ENCODE measurements at places on chromosomes 6 and 20. TPM values are rescaled to one million over a fixed set of nuclear protein-coding genes. Genes with fewer than 3 reads are reported as not detected.

OR2J3 gene
- not detected for total RNA-seq

TOX2 gene
- 0.70 TPM for total RNA-seq

ADAT2 gene
- 5.5 TPM for total RNA-seq

ARG1 gene
- total RNA-seq = not detected

C6orf52 gene
- 0.75 TPM for total RNA-seq

VNN1 gene
- 2.7 TPM for total RNA-seq

CDH26 gene
- total RNA-seq = 0.10 TPM

CDKAL1 gene
- total RNA-seq = 17.5 TPM

IPCEF1 gene
- total RNA-seq = not detected

DNA sequence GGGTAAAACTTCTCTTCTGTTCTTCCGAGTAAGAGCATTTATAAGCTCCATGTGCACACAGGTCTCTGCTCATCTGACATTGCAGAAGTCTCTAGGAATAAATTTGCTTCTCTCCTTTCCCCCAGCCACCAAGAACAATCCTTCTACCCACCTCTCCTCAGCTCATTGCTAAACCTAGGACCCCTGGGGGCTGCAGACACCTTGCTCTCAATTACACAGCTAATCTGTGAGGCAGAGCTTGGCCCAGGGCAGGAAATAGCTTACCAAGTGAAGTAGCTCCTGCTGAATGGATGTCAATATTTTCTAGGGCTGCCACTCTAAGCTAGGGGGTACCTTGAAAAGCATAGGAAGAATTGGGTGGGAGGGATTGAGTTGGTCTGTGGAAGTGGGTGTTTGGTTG is 44.0 kb downstream of the EIF2S2 start:
- DNase-seq = no peak

DNA sequence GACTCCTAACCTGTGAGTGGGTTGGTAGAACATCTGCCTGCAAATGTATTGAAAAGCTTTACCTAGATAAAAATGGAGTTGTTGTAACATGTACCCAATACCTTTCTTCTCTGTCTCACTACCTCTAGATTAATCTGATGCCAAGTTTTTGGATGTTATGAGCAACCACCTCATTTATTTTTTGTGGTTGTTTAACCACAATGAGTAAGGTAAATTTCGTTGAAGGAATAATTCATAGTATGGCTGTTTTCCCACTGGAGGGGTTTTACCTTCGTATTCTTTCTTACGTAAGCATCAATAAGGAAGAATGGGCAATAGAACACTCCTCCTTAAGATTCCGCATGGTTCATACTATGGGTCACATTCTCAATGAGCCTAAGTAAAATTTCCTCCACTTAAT is 165.4 kb downstream of the CDH26 start:
- no peak for DNase-seq

DNA sequence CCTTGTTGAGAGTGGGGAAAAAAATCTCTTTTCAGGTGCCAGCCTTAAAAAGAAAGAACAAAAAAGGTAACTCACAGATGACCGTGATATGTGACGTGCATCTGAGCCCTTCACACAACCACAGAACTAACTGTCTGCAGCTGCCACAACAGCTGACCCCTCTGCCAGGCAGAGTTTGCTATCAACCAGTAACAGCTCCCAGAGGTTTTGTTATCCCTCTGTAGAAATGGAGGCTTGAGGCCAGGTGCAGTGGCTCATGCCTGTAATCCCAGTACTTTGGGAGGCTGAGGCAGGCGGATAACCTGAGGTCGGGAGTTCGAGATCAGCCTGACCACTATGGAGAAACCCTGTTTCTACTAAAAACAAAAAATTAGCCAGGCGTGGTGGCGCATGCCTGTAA is 42.8 kb downstream of the SLC52A3 start:
- peak; percentile 73 for DNase-seq

GRCh38 chr20:50913690-50914375 is 17.4 kb downstream of the ADNP start:
- DNase-seq = peak; percentile 77

- no peak for DNase-seq
Observed at GRCh38 chr6:45461486-45461885, 83.8 kb upstream of the SUPT3H start.

DNA sequence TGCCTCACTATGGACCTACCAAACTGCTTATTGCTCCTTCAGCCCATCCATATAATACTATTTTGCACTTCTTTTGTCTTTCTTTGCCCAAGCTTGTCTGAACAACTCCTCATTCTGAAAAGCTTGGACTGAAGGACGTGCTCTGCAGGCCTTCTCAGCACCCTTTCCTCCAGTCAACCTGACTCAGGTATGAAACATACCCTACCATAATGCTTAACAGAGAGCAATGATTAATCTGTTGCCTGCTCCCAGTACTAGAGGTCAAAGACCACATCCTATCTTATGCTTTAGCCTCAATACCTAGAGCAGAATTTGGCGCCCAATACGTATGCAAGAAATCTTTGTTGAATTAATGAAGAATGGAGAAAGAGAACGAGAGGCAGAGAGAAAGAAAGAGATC is 55.2 kb downstream of the ATXN1 start:
- DNase-seq = no peak

GRCh38 chr6:159351707-159352106 is 182.5 kb downstream of the FNDC1 start:
- no peak for DNase-seq

GRCh38 chr6:12289365-12289919 is 719 bp upstream of the EDN1 start:
- peak; percentile 68 for DNase-seq

DNA sequence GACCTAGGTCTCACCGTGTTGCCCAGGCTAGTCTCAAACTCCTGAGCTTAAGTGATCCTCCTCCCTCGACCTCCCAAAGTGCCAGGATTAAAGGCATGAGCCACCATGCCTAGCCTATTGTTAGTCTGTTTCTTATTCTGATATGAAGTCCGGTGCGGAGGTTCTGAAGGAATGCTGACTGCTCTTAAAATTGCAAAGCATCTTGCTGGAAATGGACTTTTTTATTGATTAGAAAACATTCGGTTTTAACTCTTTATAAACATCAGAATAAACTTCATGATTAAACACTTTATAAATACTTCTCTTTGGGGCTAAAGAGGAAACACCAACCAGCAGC is 3.2 kb downstream of the TNFAIP3 start:
- DNase-seq = no peak

- peak; percentile 13 for DNase-seq
Observed at GRCh38 chr6:87391334-87391733, 16.4 kb upstream of the CFAP206 start.

GRCh38 chr20:38859070-38859690 is 53.7 kb downstream of the PPP1R16B start:
- DNase-seq = no peak

DNA sequence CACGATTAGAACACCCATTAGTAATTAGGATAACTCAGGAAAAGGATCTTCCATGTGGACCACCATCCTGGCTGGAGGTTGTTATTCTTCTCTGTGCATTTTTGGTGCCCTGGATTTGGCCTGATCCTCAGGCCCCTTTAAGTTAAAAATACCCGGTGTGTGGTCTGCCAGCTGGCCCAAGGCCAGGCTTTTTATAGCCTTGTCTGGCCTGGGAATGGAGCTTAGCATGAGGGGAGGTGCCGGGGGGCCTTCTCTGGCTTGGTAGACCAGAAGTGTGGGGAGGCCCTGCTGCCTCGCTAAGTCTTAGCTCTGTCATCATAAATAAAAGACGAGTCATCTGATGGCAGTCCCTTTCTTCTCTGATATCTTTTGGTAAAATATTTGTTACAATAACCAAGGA is 71.4 kb downstream of the ARID1B start:
- peak; percentile 78 for DNase-seq

GRCh38 chr6:41518118-41518517 is 28.1 kb upstream of the FOXP4 start:
- DNase-seq = no peak

- DNase-seq = no peak
Observed at GRCh38 chr20:62323146-62323979, 20.6 kb downstream of the ADRM1 start.

GRCh38 chr6:12751694-12752325 is 35.2 kb downstream of the PHACTR1 start:
- peak; percentile 83 for DNase-seq

DNA sequence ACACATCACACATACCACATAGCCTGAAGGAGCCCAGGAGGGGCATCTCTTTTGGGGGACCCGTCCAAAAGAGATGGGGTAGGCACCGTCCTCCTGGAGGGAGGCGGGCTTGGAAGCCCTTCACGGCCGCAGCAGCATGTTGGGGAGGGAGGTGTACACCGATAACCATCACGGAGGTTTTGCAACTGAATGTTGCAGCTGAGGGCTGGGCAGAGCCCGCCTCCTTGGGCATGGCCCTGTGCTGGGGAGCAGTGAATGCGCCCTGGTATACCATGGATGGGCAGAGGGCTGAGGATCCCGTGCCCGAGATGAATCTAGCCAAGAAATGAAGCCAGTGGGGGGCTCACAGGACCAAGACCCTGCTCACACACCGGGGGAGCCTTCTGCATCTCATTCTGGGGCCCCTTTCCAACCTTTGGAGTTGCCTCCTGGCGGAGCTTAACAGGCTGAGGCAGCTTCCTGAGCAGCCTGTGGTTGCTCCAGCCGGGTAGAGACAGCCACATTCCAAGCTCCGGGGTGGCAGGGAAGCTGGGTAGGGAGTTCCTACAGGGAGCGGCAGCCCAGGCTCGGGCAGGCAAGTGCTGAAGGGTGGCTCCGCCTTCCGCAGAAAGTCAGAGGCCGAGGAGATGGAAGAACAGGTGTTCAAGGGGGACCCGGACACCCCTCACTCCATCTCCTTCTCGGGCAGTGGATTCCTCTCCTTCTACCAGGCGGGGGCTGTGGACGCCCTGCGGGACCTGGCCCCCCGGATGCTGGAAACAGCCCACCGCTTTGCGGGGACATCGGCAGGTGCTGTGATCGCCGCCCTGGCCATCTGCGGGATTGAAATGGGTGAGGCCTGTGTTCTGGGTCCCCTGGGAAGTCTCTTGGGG is at the start of gene PNPLA1:
TSS of gene PNPLA1 (plus strand) at position 227 of the 872 bp plus-strand sequence. CDS start at position 627, 400 bp downstream.
- no peak for DNase-seq

DNA sequence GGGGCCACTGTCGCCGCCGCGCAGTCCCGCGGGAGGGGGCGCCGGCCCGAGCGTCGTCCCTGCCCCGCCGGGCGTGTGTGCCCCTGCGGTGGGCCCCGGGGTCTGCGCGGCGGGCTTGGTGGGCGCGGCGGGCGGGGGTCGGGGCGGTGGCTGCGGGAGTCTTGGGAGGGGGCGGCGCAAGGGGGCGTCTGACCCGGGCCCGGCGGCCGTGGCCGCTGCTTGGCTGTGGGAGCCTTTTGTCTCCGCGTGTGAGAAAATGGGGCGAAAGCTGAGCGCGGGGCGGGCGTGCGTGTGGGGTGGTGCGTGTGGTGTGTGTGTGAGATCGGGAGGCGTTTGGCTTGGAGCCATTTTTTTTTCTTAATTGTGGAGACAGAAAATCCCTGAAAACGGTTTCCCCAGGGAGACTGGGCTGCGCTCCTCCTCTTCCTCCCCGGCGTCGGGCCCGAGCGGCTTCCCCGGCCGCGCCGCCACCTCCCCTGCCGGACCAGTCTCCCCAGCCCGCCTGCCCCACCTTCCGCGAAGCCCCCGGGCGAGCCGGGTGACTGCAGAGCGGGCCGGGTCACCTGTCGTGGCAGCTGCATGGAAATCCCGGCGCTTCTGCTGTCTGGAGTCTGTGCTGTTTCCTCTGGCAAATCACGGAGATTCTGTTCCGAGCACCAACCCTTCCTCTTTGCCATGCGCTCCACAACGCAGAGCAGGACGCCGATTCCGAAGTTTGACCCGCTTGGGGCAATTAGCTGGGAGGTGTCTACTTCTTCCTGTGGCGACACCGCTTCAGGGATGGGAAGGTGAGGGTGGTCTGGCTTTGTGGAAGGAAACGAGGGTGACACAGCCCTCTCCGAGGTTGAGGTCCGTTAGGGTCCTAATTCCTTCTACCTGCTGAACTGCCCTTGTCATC is 64.4 kb downstream of the GTF2H5 start:
- DNase-seq = peak; percentile 88

GRCh38 chr20:48999890-49000870 is 45.9 kb upstream of the CSE1L start:
- DNase-seq = no peak

DNA sequence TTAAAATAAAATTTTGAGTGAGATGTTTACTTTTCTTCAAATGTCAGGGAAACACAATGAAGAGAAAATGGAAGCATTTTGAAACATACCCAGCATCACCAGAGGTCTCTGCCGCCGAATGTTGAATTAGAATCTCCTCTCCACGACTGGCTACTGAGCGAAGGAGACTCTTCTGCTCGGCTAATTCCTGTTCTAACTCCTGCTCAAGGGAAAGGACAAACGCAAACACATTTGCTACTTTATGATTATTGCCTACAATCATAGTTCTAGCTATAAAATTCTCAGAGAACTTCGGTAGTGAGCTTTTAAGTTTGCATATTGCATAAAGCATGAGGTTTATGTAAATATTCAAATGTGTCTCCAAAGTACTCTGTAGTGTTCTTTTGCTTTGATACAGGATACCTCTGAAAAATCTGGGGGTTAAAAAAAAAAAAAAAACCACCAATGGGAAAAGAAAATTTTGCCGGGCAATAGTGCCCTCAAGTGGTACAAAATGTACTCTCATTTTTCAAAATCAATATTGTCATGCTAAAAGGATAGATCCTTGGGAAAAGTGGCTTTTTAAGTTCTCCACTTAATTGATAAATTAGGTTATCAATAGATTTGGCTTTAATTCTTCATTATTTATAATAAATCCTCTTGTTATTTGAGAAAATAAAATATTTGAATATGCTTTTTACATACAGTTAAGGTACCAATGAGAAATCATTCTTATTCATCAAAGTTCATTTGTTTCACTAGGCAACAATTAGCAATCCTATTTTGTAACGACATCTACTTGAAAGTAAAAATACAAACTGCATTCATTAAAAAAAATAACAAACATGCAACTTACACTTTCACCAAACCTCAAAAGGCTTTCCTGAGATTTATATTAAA is 369.0 kb downstream of the SYNE1 start:
- DNase-seq = peak; percentile 50

DNA sequence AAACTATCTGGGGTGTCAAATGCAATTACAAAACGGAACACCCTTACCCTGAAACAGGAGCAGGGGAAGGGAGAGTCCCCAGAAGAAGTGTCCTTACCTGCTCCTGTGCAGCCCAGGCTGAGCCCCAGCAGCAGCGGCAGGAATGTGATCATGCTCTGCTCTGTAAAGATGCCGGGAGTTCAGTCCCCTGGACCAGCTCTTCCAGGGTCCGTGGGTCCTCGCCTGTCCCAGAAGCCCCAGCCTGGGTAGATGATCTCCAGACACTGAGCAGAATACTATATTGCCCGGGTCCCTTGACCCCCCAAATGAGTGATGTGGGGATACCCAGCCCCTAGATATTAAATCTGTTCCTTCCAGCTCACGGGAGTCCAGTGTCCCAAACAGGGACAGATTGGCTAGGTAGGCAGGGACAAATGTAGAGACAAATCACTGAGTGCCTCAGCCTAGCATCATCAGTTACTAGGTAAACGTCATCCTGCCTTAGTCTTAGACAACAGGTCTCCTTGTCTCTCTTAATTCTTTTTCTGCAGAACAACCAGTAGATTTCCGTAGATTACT is at the start of gene HLA-DMB:
TSS of gene HLA-DMB (minus strand) at position 373 of the 558 bp plus-strand sequence. CDS start at position 152, 221 bp downstream.
- DNase-seq = peak; percentile 79

Data from myocyte (in vitro differentiated cells).